T-helper 1 cell (primary cell): ENCODE measurements at places on chromosomes 6 and 20.

GRCh38 chr6:139730340-139730974 is 356.0 kb upstream of the CITED2 start:
- no peak for DNase-seq

GRCh38 chr6:142854589-142855488 is 90.1 kb downstream of the HIVEP2 start:
- no peak for DNase-seq

GRCh38 chr6:121844898-121845297 is 409.5 kb downstream of the GJA1 start:
- DNase-seq: no peak

DNA sequence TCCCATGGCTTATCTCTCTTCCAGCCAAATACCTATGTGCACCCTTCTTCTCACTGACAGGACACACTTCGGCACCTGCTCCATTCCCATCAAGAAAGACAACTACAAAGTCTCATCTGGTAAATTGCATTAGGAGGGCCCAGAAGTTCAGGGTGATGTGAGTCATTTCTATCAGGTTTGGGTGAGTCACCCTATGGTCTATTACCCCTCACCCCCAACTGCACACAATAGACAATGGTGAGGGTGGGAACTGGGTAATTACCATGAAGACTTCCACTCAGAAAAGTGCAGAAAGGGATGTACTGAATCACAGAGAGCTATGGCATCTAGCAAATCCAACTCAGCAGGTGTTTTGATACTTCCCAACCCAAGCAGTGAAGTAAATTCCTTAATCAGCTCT is 54.8 kb downstream of the OPN5 start:
- no peak for DNase-seq

DNA sequence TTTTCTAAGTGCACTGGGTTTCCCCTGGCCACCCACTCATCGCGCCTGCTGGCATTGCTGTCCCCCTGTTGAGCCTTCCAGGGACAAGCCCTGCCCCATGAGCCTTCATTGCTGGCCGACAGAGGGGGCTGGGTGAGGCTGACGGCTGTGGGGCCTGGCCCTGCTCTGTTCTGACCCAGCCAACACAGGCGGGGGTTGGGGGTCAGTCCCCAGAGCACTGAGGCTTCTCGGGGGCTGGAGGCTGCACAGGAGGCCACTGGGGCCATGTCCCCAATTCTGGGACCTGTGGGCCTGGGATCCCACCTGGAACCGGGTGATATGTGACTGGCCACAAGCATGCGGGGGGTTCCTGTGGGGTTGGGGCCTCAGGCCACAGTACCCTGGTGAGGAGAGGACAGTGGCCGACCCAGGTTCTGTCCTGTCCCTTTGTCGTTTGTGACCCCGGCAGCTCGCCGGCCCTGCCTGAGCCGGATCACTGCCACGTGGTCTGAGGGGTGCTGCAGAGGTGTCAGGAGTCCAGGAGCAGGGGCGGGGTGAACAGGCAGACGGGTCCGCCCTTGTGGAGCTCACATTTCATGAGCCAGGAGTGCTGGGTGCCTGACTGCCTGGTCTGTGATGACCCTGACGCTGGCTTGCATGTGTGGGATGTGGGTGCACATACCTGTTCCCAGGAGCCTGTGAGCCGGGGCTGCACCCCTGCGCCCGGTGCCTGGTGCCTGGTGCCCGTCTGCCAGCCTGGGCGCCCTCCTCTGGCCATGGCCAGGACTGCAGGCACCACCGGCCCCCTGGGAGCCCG is 2.1 kb upstream of the COL20A1 start:
- no peak for DNase-seq

DNA sequence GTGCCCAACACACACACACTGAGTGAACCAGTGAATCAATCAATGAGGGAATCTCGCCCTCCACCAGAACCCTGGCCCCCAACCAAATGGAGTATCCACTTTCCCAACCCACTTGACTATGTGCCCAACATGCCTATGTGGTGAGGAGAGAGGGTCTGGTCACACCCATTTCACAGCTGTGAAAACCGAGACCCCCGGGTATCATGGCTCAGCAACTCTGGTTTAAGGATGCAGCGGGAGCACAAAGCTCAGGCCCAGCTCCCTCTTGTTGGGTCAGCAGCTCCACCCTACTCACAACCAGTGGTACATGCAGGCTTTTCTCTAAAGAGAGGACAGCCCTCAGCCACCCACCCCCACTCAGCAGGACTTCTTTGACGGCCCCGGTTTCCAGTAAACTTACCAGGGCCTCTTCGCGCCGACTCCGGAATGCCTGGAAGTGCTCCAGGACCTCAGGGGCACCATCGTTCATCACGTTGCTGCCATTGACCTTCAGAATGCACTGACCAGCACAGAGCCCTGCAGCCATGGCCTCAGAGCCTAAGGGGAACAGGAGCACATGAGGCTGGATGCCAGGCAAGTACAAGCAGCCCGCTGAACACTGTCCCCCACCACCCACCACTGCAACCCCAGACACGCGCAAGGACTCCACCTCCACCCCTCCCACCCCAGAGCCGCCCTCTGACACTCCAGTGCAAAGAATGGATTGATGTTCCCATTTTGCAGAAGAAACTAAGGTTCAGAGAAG is 174.7 kb downstream of the PREX1 start:
- no peak for DNase-seq

DNA sequence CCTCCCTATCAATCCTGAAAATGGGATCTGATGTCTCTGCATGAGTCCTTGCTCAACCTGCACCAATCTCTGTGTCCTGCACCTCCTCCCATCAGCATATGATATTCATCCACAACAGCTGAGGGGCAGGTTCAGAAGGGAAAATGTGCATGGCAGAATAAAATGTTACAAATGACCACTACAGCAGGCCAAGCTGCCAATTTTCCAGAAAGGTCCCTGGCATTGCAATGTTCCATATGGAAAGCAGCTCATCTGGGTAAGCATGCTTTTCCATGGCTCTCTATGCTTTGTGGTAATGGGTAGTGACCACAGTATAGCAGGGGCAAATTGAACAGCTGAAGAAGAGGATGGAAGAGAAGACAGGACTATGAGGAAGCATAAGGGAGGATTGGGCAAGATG is 841.2 kb upstream of the FLRT3 start:
- no peak for DNase-seq

DNA sequence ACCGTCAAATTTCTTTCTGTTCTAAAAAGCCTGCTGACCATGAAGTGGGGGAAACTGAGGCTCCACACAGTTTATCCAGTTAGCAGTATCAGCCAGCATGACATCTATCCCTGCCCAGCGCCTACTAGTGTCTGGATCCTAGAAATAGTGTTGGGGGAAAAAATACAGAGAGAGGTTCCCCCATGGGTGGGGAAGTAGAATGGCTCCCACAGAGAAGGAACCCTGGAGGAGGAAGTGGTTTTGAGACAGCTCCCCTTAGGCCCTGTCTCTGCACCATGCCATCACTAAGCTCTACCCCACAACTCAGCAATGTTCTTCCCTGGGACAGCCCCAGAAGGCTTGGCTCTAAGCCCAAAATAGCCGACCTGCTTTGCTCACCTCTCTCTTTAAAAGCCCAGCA is 153.4 kb downstream of the MBOAT1 start:
- no peak for DNase-seq

- no peak for DNase-seq
Measured at GRCh38 chr6:89612121-89612520, 26.4 kb downstream of the LYRM2 start.

- no peak for DNase-seq
Measured at GRCh38 chr6:166604328-166604727, 17.9 kb upstream of the RAMACL start.

DNA sequence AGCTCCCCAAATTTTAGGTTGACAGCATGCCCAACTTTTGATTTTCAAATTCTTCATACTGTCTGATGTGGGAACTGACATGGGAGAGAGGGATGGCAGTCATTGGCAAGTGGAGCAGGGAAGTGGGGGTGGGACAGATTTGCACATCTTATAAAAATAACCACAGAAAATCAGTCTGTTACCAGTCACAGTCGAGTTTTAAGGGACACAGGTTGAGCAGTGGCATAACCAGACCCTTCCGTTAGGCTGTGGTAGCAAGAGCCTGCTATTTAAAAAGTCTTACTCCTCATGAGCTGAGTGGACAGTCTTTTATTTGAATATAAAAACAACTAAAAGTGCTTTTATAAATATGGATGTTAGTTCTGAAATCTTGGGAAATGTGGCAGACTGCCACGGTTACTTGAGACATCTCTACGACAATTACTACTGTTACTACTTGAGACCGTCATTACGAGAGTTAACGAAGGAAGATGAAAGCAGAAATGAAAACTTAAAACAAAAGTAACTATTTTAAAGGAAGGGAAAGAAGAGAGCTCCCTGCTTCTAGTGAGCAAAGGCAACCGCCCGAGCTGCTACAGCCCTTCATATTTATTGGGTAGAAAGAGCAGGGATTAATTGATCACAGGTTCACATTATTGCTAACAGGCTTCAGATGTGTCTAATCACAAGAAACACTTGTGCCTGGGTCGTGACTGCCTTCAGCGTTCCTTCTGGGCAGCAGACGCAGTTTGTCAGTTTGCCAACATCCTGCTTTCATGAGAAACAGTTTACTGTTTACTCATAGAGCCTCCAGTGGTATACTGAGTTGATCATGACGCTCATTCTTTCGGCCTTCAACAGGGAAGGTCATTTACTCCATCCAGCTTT is 71.3 kb downstream of the EFHC1 start:
- peak; percentile 45 for DNase-seq

DNA sequence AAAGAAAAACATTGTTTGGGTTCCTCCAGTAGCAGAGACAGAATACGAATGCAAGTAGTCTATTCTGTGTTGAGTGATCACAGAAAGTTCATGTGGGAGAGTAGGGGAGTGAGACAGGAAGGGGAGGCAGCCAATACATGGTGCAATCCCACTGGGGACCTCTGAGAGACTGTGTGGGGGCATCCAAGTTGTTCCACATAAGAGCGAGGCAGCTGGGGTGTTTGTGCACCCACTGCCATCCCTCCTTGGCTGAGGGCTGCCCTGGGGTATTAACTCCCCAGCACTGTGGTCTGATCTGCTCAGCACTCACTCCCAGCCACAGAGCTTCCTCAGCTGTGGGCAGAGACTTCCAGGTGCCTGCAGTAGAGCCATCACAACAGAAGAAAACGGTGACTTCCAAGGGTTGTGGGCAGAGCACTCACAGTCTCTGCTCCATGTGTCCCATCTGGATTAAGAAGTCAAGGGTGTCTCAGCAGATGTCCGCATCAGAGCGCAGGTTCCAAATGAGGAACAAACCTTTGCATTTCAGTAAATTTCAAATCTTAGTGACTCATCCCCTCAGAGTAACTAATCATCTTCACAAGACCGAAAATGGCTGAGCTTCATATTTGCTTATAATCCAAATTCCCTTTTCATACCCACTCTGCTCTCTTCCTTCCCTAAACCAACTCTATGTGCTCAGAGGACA is 101.9 kb upstream of the NAA20 start:
- DNase-seq: no peak

GRCh38 chr6:795046-795685 is 102.2 kb upstream of the EXOC2 start:
- no peak for DNase-seq

DNA sequence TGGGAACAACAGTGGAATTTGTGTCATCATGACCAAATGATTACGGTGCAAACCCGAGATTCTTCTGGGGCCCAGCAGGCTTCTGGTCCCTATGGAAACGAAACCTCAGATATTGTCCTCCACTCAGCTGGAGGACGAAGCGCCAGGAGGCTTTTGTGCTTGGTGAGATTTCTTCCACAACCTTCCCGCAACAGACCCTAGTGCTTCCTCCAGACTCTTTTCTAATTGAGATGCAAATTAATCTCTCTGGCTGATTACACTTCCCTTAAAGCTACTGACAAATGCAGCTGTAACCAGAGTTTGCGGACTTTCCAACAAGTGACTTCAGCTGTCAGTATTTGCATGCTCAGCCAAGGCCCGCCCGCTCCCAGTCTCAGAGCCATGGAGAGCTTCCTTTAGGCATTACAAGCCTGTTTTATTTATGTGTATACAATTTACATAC is 96.0 kb downstream of the INSM1 start:
- no peak for DNase-seq

- no peak for DNase-seq
Measured at GRCh38 chr20:4780245-4780644, 58.5 kb downstream of the PRND start.

- DNase-seq: no peak
Measured at GRCh38 chr20:48359692-48360341, 468.0 kb downstream of the PREX1 start.

DNA sequence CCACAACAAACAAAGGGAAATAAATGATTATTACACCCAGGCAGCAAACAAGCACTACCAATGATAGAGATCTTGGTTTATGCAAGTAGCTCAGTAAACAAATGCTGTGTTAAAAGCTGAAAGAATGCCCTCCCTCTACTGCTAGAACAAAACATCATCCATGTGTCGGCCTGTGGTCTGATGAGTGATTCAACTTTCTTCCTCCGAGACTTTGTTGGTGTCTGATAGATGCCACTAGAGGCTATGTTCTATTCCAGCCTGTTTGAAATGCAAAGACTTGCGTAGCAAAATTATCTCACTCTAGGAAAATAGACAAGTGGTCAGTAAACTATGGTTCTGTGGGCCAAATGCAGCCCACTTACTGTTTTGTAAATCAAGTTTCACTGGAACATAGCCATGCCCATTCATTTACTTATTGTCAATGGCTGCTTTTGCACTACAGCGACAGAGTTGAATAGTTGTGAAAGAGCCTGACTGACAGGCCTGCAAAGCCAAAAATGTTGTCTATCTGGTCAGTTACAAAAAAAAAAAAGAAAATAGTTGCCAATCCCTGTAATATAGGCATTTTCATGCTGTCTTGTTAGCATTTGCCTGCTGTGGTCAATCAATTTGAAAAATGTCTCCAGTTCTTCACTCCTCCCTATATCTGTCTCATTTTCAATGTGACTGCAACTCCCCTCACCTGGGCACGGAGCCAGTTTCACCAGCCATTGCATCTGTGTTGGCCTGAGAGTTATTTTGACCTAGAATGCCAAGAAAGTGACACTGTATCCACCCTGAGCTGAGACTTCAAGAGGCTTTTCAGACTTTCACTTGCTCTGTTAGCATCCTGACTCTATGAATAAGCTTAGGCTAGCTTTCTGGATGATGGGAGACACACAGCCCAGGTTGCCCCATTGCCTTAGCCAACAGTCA is 544.6 kb upstream of the BTBD3 start:
- DNase-seq: no peak

GRCh38 chr6:16766043-16766536 is 4.8 kb upstream of the ATXN1 start:
- DNase-seq: no peak

DNA sequence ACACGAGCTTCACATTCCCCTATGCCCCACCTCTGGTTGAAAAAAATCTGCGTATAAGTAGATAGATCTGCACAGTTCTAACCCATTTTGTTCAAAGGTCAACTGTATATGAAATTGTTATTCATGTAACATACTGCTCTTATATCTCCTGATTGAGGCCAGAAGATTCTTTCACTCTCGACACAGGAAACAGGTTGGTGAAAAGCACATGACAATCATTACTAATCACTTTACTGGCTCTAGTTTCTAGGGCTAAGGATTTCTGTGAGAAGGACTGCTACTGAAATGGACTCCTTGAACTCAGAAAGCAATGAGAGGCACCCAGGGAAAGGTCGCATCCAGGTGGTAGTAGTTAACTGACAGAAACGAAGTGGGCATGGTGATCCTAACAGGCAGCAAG is 21.7 kb downstream of the PDSS2 start:
- no peak for DNase-seq
